WTC11 (cell line): ENCODE measurements at places on chromosomes 13 and 19. TPM values are rescaled to one million over a fixed set of nuclear protein-coding genes. Genes with fewer than 3 reads are reported as not detected.

Gene SIGLECL1
- total RNA-seq: not detected in 3 replicates

Gene LRG1
- total RNA-seq: 0.81 to 1.2 TPM (median 0.87 TPM) in 3 replicates

Gene FGF9
- total RNA-seq: 0.25 to 0.27 TPM (median 0.26 TPM) in 3 replicates

Gene ZNF345
- 4.5 to 6.4 TPM (median 5.2 TPM) in 3 replicates for total RNA-seq

Gene S1PR5
- 3.8 to 5.4 TPM (median 4.1 TPM) in 3 replicates for total RNA-seq

DNA sequence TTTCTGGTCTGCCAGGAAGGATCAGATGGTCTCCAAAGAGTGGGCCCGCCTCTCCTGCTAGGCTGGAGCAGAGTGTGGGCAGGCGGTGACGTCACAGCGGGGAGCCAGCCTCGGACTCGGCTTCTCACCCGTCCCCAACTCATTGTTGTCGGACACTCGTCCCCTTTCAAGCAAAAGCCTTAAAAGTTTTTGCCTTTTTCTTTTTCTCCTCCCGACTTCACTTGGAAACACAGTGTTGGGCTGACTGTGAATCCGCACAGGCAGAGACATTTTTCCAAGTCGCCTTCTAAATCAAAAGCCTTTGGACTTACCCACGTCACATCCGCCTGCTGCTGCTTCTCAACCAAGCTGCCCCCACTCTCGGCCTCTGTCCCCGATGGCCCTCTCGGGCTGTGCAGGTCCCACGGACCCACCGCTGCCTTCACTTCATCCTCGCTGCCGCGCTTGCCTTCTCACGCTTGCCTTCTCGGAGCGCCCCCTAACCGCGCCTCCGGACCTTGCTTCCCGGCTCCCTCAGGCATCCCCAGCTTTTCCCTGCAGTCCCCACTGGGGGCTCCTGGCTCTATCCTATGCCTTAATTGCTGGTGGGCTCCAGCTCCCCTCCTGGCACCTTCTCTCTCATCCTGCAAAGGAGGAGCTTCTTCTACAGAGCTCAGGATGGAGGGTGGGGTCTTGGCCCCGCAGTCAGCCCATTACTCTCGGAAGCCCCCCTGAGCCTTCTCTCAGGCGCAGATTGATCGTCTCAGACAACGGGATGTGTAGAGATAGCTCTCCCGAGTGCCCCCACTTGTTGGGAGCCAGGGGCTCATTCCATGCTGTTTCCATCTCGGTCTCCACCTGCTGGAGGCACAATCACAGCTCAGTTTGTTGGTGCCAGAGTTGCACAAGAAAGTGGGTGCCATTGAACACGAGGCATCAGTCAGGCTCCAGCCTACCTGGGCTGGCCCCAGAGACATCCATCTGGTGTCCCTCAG is 3.9 kb upstream of the ZNF135 start:
- H3K4me1 ChIP-seq: peaks cover 26% of the 10 kb centered on the region
- H3K4me3 ChIP-seq: peak overlapping the region; percentile 79
- peak overlapping the region; percentile 26; the same call in 1 of the 2 replicates for H3K27ac ChIP-seq
- peak; percentile 84 for DNase-seq
- peaks cover 19% of the 10 kb centered on the region for H3K36me3 ChIP-seq
- H3K27me3 ChIP-seq: peaks cover 15% of the 10 kb centered on the region

DNA sequence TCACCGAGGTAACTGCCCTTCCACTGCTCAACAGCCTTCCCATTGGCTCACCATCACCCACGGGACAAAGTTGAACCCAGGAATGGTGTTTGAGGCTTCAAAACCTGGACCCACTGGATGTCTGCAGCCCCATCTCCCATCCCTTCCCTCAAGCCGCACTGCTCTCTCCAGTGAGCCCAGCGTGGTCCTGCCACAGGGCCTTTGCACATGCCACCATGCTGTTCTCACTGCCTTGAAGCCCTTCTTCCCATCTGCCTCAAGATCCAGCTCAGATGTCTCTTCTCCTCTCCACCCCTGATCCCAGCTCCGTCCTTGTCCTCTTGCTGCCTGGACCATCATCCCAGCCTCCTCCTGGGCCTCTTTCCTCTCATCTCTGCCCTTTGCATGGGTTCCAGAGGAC is 4.0 kb downstream of the SHISA7 start:
- no peak overlapping the region for H3K27ac ChIP-seq
- no peak overlapping the region for H3K4me3 ChIP-seq
- H3K36me3 ChIP-seq: no peaks in the 10 kb centered on the region
- peaks cover 8% of the 10 kb centered on the region for H3K27me3 ChIP-seq
- no peak for DNase-seq
- H3K4me1 ChIP-seq: peaks cover 20% of the 10 kb centered on the region

DNA sequence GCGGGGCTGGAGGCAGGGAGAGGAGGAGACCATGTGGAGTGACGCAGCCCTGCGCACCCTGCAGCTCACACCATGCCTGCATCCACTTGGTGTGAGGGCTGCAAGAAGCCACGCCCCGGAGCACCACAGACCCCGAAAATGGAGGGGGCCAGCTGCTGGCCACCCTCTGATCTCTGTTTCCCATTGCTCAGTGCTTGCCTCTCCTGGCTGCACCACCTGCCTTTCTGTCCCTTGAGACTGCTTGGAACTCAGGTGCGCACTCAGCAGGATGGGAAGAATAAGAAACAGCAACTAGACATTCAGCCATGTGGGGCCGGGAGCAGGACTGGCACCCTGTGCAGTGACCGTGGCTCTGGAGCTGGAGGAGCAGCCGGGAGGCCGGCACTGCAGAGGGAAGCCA is 64.0 kb downstream of the ANKRD10 start:
- no peaks in the 10 kb centered on the region; the same call in 1 of the 2 replicates for H3K27me3 ChIP-seq
- H3K4me1 ChIP-seq: peaks cover 13% of the 10 kb centered on the region
- no peak overlapping the region for H3K27ac ChIP-seq
- no peak for DNase-seq
- no peak overlapping the region for H3K4me3 ChIP-seq
